ENCODE measurements at places on chromosomes 7 and 10.
A peak's percentile ranks its signal among the peaks of the same experiment; 100 is the strongest.

GRCh38 chr10:31069411-31069810, 37.7 kb upstream of the ZNF438 start:
- DNase-seq: no peak

DNA sequence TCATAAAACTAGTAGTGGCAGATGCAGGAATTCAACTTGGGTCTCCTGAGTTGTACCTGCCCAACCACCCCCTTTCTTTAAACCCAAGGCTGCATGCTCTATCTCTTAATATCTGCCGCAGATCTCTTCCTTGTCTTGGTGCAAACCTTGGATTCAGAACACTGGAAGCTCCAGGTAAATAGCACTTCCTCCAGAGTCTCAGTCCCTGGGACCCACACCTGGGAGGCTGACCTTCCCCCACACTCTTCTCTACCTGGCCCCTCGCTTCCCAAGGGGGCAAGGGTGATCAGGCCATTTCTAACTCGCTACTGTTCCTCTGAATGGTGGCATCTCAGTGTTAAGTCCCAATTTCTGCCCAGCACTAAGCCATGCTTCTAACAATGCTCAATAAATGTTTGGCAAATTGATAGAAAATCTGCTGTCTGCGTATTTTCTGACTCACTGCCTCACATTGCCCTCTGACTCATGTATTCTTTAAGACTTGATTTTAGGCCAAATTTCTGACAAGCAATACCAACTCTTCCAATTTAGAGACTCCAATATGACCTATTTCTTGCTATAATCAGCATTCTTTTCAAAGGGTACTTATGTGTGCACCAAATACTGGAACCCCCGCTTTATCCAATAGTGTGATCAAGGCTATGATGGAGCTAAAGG, 68.0 kb upstream of the PPP1R3C start:
- DNase-seq: no peak

DNA sequence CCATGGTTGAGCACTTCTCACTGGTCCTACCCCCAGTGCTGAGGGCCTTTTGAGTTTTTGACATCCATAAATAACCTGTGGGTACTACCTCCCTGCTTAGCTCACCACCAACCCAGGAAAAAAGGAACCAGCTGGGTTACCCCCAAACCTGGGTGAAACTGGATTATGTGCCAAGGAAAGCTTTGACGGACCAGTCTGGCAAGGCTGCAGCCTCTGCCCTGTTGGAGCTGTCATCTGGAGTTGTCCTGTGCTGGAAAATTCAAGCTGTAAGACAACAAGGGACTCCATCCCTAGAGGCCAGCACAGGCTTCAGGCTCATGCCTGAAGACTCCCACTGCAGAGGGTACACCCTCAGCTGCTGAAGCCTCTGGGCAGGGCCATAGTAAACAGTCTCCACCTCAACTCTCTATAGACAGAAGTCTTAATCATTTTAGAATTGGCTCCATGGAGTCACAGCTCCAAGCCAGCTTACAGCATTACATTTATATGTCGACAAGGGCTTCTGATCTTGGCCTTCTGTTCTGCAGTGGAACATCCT, 115.5 kb upstream of the AFAP1L2 start:
- no peak for DNase-seq

- DNase-seq: no peak
Observed at GRCh38 chr10:72332423-72333111, 22.2 kb downstream of the DNAJB12 start.

- DNase-seq: no peak
Observed at GRCh38 chr7:44760034-44760580, 11.5 kb downstream of the ZMIZ2 start.

- DNase-seq: no peak
Observed at GRCh38 chr10:5584895-5585516, 60.2 kb downstream of the CALML3 start.

GRCh38 chr7:19066170-19066569, 51.3 kb downstream of the TWIST1 start:
- DNase-seq: no peak

- no peak for DNase-seq
Observed at GRCh38 chr7:86932038-86932512, 127.4 kb downstream of the ELAPOR2 start.

GRCh38 chr10:122490786-122491680, 29.7 kb downstream of the HTRA1 start:
- DNase-seq: no peak

DNA sequence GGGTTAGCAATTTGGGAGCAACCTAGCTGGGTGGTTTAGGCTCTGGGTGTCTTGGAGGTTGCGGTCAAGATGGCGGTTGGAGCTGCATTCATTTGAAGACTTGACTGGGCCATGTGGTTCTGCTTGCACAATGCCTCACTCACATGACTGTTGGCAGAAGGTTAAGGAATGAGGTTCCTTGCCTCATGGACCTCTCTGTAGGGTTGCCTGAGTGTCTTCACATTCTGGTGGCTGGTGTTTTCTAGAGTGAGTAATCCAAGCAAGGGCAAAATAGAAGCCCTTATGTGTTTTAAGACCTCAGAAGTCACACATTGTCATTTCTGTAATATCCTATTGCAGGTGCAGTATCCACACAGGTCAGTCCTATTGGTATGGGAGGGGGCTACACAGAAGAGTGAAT, 52.0 kb downstream of the CDK14 start:
- DNase-seq: no peak

DNA sequence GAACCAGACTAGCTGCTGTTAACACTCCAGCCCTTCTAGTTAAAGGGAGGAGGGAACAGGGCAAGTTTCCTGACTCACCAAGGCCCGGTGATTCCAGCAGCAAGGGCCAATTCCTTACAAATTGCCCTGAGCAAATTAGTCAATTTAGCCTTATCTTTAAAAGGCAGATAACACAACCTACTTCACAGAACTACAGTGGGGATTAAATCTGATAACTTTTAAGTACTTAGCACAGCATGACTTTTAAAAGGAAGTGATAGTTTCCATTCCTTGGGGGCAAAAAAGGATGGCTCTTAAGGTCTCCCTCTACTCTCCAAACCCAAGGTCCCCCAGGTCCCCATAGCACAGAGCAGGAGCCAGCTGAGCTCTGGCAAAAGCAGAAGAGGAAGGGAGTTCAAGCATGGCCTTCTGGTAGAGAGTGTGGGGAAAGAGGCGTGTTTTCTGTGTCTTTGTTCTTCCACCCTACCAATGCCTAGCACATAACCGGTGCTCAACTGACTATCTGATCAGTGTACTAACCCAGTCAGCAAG, 4.0 kb downstream of the CDCA7L start:
- peak; percentile 20 for DNase-seq

DNA sequence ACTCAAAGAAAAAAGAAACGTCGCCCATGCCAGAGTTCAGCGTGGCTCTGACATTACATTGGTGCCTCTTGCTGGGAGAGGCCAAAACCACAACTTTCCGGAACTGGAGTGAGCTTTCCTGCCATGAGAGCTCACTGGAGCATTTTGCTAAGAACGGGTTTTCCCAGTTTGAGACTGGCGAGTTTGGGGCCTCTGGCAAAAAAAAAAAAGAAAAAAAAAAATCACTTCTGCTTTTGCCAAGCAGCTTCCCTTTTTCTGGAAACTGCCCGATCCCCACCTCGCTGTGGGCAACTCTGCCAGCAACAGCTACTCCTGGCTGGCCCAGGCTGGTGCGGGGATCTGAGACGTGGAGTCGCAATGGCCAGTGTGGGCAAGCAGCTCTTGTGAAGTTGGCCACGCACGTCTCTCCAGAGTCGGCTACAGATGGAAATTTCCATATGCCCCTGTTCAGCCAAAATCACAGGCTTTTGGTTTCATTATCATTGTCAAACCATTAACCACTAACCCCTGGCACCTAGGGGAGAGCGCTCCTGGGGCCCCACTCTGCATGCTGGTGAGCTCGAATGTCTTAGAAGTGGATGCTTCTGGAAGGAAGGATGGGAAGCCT, 25.7 kb downstream of the PRKAG2 start:
- DNase-seq: peak; percentile 98

- DNase-seq: no peak
Observed at GRCh38 chr10:369684-370448, 234.6 kb downstream of the ZMYND11 start.

DNA sequence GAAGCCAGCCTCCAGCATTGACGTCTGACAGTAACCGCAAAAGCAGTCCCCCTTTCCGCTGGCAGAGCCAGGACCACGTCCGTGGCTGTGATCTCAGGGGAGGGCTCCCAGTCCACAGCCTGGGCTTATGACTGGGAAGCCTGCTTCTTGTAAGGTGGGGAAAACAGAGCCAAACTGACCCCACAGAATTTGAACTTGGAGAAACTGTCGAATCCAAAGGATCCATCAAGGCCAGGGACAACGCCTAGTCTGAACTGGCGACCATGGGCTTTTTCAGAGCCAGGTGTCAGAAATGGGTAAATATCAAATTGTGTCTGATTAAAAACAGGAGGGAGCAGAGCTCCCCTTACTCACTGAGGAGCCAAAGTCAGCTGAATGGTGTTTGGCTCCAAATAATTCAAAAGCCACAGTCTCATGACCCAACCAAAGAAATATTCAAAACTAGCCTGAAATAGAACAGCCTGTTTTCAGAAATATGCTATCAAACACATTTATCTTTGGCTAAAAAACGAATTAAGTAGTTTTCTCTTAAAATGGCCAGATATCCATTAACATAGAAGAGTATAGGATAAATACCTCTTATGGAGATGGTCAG, 751.4 kb upstream of the GALNT17 start:
- no peak for DNase-seq

DNA sequence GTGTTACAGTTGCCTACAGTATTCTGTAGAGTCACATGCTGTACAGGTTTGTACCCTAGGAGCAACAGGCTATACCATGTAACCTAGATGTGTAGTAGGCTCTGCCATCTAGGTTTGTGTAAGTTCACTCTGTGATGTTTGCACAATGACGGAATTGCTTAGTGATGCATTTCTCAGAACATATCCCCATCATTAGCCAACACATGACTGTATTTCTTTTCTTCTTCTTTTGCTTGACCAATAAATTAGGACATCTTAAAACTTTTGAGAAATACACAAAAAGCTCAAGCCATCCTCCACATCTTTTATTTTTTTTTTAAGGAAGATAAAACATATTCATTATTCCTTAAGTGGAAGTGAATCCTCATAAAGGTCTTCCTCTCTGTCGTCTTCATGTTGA, 5.4 kb upstream of the PFKFB3 start:
- peak; percentile 93 for DNase-seq

DNA sequence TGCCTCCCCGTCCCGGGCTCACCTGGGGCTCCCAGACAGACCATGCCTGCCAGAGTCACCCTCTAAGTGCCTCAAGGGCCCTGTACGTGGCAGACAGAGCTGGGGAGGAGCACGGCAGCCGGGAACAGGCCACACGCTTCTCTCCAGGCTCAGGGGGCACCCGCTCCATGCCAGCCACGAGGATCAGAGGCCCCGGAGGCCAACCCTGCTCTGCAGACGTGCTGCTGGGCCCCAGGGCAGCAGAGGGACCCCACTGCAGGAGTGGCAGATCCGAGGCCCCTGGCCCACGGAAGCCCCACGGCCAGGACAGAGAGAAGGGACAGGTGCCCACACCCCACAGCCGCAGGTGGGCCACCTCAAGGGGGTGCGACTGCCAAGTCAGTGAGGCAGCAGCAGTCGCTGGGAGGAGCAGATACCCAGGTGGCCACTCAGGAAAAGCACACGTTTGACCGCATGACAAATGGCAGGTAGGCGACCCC, 58.4 kb upstream of the TNRC18 start:
- DNase-seq: no peak

GRCh38 chr7:129122078-129122750, 22.3 kb upstream of the TSPAN33 start:
- DNase-seq: no peak

DNA sequence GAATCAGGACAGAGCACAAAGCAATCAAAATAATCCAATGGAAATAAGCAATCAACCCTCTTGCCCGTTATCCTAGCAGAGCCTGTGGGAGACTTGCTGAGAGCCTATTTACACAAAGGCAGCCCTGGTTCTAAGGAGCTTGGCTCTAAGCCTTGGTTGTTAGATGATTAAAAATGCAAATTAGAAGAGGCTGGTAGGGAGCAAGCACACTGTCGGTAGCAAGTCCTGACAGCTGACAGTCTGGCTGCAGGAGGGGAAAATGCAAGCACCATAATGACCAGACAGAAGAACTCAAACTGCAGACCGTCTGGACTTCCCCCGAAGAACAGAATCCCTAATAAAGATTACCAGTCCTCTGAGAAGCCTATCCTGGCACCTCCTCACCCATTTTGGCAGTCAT, 131.8 kb upstream of the CTTNBP2 start:
- no peak for DNase-seq

DNA sequence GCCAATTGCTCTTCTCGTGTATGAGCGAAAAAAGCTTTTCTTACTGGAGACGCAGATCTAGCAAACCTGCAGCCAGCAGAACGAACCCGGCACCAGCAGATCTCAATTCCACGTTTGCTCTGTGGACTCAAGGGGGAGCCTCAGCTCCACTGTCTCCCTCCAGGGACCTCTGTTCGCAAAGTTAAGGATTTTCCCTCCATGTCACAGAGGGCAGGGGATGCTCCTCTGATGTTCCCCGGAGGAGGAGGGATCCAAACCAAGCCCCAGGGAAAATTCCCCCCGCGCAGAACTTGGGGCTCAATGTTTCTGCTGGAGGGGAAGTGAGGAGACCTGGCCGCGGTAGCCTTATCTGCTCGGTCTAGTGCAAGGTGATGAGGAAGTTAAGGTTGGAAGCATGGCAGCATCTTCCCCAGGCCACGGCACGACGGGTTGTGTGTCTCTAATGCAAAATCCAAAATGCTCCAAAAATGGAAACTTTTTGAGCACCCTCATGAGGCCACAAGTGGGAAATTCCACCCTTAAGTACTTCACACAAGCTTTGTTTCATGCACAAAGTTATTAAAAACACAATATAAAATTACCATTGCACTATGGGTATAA, 9.0 kb downstream of the IQCE start:
- peak; percentile 50 for DNase-seq

GRCh38 chr7:45224832-45225231, 67.2 kb downstream of the RAMP3 start:
- no peak for DNase-seq

DNA sequence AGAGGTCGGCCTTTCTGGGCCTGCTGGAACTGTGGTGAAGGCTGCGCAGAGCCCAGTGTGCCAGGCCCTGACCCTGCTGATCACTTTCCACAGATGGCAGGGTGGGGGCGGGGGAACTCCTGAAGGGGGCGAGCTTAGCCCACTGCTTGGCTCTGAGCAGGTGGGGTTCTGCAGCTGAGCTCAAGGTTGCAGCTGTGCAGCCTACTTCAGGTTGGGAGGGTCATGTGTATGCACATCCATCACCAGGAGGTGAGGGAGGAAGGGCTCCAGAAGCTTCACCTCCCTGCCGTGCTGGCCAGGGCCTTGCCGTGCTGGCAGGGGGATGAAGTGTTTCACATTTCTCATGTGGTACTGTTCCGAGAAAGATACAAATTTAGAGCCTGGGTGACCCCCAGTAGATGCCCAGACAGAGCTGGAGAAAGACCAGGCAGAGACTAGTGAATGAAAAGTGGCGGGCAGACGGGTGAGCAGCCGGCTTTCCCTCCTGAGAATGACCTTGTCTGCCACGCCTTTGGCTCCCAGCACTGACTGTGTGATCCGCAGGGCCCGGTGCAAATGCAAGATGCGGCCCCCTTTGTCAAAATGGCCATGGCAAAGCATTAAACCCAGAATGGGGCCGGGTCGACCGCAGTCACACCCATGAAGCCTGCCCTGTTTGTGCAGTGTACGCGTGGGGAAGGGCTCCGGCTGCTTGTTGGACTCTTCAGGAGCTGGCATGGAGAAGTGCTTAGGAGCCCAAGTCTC, 25.2 kb downstream of the FAM241B start:
- DNase-seq: no peak

GRCh38 chr10:48885376-48885775, 54.3 kb downstream of the LRRC18 start:
- DNase-seq: no peak

GRCh38 chr7:157442456-157442855, 105.7 kb downstream of the DNAJB6 start:
- no peak for DNase-seq
